ENCODE measurements at places on chromosomes 13 and 19. TPM values are rescaled to one million over a fixed set of nuclear protein-coding genes. Genes with fewer than 3 reads are reported as not detected.

EPSTI1 gene
- total RNA-seq: 16.0 TPM

ZNF841 gene
- total RNA-seq: 25.9 TPM

ZNF700 gene
- 14.2 TPM for total RNA-seq

TEX29 gene
- total RNA-seq: 0.30 TPM

DNA sequence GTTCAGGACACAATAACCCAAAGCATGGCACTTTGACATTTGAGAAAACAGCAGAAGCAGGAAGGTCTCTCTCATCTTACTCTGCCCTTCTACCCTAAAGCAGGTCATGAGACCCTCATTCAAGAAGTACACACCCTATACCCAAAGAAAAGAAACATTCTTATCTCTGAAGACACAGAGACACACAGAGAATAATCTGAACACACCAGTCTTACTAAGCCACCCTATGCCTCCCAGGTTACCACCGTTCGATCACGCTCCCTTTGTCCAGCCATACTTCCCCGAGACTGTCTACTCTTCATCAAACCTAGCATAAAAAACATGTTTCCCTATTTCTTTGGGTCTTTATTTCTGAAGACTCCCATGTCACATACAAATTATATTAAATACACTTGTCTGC lies 66.5 kb upstream of the ANKRD10 start:
- DNase-seq: no peak

DNA sequence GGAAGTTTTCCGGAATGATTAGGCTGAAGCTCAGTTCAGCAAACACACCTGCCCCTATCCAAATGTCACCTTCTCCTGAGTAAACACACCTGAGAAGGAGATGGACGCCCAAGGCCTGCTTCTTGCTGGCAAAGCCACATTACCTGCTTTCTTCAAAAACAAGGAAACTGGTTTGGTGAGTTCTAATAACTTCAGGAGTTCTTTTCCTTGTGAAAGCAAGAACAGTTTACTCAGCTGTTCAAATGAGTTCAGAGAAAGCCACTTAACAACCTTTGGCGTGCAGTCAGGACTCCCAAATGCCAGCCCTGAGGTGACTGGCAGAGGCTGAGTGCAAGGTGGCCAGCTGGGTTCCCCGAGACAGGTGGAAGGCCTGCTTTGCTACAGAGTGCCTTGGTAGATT lies 160.5 kb downstream of the STK24 start:
- no peak for DNase-seq

DNA sequence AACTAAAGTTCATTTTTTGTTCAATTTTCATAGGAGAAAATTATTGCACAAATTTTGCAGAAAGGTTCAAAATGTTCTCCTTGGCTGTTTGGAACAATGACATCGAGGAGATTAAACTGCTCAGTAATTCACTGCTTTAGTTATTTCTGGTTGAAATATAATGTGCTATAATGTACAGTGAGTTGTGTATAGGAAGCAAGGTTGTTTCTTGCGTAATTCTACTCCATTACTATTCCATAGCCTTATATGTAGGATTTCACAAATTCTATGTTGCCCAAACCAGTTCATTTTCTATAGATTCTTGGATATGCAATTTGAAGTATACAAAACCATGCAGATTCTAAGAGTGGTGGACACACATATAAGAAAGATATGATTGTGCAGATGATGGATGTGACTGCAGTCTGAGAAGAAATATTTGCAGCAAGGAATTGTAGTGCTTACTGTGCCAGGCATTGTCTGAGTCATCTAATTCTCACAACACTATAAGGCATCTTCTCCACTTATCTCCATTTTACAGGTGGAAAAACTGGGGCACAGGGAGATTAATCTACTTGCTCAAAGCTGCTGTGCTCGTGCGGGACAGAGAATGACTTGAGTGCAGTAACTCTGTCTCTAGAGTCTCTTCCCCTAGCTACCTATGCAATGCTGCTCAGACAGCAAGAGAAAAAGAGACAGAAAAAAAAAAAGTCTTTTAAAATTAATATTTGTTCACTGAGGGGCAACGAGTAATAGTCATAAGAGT lies 515.5 kb downstream of the MYO16 start:
- DNase-seq: no peak

DNA sequence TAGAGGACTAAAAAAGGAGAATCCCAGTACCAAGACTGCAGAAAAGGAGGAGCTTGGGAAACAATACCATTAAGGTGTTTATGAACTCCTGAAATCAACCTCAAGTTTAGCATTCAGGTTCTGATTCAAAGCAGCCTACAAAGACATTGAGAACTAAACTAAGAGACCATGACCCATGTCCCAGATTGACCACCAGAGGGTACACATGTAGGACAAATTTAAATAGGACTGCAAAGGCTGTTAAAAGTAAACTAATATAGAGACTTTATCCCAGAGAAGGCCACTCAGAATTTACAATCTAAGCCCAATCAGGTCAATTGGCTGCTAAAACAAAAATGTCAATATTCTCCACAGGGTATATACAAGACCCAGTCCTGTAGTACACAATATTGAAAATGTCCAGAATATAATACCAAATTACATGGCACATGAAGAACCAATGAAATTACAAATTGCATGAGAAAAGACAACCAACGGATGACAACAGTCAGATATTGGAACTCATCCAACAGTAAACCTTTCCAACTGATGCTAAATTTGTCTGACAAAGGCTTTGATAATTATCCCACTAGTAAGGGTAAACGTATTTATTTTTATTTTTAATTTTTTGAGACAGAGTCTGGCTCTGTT lies 682.4 kb downstream of the UQCRFS1 start:
- DNase-seq: no peak

DNA sequence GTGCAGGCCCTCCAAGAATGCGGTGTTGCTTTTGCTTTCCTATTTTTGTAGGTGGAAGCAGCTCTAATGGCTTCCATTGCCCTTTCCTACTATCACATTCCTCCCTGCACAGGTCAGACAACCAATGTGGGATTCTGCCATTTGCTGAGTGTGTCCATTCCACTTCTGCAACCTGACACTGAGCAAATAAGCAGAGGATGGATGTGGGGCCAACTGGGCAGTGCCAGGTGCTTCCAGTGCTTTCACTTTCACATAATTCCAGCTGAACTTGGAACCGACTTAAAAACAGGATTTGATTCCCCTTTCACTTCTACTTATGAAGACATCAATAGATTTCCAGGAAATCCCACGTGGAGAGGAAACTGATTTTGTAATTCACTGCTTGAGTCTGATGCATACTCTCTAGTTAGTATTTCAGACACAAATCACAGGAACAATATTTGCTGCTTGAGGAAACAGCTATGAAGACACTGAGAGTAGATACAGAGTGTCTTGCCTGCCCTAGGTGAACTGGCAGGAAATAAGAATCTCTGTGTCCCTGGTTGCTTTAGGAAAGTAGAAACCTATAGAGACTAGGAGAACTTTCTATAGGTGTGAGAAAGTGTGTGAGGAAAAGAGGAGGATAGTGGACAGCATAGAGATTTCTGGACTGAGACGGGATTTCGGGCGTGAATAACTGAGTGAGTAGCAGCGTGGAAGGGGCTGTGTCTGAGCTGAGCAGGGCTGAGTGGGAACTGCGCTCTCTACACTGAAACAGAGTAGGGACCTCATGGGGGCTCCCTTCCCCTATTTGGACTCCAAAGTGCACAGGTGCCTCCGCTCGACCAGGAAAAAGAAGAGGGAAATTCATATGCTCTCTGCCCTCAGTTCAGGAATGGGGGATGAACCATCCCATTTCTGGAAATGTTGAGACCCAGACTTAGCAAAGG lies 22.5 kb downstream of the LGALS16 start:
- DNase-seq: no peak

DNA sequence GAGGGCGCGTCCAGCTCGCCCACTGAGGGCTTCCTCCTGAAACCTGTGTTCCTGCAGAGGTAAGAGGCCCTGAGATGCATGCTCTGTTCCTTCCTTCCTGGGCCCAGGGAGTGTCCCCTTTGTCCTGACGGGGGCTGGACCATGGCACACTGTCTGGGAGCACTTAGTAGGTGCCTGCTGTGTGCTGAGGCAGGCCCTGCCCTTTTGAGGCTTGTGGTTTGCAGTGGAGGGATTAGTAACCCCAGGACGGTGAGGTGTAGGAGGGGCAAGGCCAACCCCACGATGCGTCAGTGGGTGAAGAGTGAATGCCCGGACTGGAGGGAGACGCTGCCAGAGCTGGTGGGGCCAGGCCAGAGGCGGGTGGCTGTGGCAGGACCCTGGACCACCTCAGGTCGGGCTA lies 11.2 kb upstream of the F2RL3 start:
- no peak for DNase-seq

DNA sequence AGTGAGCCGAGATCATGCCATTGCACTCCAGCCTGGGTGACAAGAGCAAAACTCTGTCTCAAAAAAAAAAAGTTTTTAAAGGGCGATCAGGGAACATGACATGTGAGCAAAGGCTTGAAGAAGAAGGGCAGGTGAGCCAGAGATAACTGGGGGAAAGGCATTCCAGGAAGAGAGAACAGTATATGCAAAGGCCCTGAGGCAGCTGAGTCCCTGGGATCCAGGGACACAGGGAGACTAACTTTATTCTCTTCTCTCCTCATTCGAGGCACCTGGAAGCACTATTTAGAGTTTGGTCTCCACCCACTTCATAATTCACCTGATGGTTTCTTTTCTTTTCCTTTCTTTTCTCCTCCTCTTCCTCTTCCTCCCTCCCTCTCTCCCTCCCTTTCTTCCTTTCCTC lies 17.6 kb downstream of the ZSCAN5A start:
- DNase-seq: no peak

GRCh38 chr13:39803156-39803555 lies 147.7 kb downstream of the COG6 start:
- no peak for DNase-seq

GRCh38 chr19:43626838-43627237 lies 7.4 kb upstream of the ZNF428 start:
- DNase-seq: no peak

DNA sequence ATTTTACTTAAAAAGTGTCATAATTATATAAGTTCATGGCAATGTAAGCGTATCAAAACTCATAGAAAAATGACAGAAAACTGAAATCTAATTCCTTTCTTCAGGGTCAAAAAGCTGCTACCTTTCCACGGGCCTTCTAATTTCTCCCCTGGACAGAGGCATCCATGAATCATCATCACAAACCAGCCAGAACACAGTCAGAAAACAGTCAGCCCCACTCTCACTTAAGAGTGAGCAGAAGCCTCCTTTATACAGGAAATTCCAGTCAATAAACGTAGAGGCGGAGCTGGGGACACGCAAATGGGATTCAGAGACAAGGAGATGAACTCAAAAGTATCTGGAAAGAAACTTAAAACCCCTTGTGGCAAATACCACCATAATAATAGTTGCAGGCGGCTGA lies 54.2 kb upstream of the ABCC4 start:
- no peak for DNase-seq

GRCh38 chr13:41648314-41648935 lies 191.1 kb downstream of the RGCC start:
- no peak for DNase-seq
